NCI-H524 treated with DMSO at 0.1 percent for 48 hours (cell line): ENCODE measurements at places on chromosomes 1 and 21.
A peak's percentile ranks its signal among the peaks of the same experiment; 100 is the strongest.

- no peak for DNase-seq
Measured at GRCh38 chr1:26552720-26553119, 23.2 kb downstream of the RPS6KA1 start.

GRCh38 chr1:26290122-26290881, 10.4 kb downstream of the SH3BGRL3 start:
- DNase-seq, result no peak

DNA sequence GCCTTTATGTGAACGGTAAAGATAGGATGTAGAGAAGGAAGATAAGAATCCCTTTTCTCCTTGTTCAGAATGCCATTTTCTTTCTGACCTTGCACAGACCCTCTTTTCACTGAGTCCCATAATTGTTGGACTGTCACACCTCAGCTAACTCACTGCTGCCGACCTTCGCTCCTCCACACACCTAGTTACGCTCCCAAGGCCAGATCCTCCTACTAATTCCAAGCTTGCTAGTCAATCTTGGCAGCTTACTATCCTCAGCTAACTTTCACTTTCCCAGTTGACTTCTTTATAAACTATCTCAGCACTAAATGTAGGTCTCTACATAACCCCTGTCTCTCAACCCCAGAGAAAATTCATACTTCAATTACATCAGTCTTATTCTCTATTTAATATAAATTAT, 471.8 kb upstream of the PRMT6 start:
- no peak for DNase-seq

- no peak for DNase-seq
Measured at GRCh38 chr1:116321766-116322175, 51.3 kb upstream of the ATP1A1 start.

DNA sequence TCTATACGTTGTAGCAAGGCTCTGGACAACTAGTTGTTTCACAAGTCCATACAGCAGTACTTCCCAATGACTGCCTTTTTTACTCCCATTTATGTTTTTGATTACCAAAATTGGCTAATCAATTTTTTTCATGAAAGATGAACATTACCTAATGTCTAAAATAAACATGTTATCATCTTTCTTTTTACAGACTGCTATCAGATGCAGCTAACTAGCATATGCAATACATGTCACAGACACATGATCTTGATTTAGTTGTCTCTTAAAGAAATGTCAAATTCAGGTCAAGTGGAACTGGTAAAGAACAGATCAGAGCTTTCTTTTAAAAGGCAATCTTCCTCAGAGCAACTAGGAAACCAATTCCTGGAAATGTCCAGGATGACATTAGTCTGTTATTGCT, 630 bp upstream of the DBT start:
- DNase-seq, result no peak

DNA sequence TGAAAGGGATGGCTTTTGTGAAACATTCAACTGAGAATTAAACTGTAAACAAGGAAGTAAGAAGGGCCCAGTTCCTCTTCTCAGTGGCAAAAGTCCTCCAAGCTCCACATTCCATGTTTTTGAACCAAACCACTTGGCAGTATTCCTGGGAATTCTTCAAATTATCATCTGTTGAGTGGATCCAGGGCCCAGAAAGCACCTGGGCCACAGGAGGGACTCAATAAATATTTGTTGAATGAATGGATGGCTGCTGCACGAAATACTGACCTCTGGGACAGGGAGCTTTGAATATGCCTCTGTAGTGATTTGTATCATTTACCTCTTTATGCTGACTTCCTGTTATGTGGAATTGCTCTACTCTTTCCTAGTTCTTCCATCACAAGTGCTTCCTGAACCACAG, 4.7 kb downstream of the SLC35F3 start:
- DNase-seq, result no peak

GRCh38 chr1:228182296-228183030, 16.9 kb downstream of the IBA57 start:
- DNase-seq, result no peak

DNA sequence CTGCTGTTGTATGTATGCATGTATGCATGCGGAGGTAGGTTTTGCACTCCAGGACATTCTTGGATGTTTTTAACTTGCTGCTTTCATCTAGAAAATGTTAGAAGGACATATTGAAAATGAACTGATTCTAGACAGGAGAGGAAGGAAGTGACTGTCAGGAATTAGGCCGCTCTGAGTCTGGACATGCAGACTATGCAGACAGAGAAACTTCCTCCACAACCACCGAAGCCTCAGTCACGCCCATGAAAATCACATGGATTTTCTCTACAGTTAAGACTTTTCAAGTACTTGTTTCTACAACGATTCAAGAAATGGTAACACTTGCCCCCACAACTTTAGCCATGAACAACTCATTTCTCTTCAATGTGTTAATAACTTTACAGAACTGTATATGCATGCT, 211.1 kb downstream of the SMYD3 start:
- DNase-seq, result no peak

DNA sequence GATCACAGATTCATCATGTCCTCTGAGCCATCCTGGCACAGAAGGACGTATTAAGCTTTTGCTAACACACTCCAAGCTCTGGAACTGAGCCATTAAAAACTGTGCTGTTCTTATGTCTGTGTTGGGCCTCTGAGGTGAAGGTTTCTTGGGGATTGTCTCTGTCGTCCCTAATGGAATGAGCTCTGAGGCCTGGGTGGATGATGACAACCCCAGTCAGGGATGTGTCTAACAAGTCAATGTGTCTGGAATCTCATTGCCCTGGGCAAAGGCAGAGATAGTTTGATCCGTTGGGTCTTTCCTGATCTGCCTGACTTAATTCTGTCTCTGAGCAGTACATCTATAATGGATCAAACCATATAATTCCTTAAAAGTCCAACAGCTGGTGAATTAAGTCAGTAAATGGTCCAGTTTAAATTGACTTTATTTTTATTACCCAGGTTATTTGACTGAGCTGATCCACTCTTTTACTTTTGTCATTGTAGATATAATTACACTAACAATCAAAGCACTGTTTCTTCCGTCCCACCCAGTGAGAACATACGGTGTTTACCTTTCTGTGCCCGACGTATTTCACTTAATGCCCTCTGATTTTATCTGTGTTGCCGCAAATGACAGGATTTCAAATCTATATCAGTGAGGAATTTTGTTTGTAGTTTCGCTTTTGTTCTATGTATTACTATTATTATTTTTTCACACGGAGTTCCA, 38.8 kb upstream of the OR2B11 start:
- DNase-seq, result no peak

DNA sequence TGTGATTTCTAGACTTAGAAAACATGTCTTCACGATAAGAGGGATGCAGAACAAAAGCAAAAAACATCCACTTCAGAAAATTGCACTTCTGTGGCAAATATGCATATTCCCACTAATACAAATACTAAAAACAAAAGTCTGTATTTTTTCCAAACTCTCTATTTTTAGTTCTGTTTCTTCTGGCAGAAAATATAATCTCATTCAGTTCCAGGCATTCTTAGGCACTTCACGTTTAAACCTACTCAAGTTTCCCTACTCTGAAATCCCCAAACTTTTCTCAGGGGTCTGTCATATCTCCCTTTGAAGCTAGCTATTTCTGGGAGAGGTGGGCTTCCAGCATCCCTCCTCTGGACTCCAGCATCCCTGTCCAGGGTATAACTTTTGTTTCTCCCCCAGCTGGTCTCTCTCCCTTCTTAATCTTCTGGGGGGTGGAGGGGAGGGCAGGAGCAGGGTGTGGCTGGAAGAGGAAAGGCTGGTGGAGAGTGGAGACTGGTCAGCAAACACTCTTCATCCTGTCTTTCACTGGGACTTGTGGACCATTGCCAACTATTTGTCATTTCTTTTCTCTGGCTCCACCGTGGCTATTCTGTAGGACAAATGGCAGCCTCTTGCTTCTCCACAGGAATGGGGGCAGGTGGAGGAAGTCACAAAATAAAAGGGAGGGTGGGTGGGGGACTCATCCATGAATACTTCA, 19.6 kb upstream of the NCF2 start:
- no peak for DNase-seq

GRCh38 chr1:5991381-5992025, 722 bp downstream of the NPHP4 start:
- no peak for DNase-seq

DNA sequence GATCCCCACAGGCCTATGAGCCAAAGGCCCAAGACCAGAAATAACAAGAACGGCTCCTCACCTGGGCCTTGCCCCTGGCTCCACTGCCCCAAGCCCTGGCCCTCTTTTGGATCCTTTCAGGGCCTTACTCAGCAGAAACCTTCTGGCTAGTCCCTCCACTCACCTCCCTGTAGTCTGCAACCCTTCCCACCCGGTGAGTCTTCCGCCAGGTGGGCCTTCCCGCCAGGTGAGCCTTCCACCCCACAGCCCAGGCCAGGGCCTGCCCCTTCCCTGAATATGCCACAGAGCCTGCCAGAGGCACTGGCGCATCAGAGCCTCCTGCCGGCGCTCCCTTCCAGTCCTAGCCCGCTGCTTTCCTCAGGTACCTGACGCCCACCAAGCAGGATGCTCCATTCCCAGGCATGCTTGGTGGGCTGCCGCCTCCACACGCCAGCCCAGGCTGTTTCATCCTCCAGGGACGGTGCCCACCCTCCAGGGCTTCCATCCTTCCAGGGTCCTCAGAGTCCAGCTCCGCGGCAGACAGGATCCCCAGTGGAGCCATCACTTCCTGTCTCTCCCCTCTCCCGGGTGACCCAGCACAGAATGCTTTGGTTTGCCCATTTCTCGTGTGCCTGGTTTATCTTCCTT, 20.9 kb downstream of the LHX4 start:
- DNase-seq, result no peak

DNA sequence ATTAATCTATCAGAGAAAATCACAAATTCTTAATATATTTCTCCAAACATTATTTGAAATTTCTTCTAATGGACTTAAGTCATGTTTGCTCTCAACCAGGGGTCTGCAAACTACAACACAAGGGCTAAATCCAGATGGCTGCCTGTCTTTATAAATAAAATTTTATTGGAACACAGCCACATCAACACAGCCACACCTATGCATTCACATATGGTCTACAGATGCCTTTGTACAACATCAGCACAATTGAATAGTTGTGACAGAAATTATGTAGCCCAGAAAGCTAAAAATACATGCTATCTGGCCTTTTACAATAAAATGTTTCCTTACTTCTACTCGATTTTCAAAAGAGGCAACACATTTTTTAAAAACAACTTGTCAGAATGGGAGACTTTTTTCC, 103.9 kb downstream of the DPYD start:
- no peak for DNase-seq

DNA sequence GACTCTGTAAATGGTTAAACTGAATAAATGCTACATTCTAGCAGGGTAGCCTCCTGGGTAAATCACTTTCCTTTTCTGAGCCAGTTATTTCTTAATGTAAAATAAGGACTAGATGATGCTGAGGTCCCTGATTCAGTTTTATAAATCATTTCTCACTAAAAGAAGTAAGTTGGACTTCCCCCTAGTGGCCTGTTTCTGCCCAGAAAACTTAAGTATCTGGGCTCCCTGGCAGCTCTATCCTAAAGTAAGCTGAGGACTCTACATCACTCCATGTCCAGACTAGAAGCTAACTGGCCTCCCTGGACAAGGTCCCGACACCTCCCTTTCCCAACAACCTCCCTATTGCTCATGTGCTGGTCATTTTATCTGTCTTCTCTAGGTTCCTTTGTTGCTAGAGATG, 3.0 kb downstream of the GPN2 start:
- no peak for DNase-seq

DNA sequence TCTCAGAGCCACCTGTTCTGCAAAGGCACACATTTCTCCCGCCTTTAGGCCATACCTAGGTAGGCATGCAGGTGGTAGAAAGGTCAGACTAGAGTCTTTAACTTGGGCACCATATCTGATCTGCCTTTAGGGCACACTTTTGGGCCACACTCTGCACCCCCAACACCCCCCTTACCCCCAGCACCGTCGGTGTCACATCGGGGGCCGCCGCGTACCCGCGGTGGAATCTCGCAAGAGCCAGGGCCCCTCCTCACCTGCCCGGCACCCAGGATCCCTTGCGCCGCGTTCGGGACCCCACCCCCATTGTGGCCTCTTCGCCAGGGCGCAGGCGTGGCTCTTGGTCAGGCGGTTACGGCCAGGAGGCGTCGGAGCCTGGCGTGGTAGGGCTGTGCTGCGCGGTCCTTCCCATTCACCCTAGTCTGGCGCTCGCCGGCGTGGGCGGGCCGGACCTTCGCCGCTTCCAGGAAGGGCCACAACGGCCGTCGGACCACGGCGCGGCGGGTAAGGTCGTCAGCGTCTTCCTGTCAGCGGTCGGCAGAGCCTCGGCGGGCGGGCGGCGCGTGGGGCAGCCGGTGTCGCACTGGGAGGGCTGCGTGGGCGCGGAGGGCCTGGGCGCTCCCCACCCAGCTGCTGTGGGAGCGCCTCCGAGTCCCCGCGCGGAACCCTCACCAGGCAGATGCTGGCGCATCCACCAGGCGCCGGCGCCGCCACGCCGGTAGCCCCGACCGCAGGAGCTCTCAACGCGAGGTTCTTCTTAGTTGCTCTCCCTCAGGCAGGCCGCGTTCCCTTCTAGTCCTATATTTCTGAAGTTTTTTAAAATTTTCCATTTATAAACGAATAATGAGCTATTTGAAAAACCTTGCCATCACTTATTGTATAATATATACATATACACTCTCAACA, at the start of gene DNAH14:
Gene DNAH14 (plus strand): TSS at position 341 of the 903 bp plus-strand sequence. CDS start 23,028 bp downstream, outside the sequence.
- DNase-seq, result peak; percentile 15

GRCh38 chr1:226954777-226955176, 14.7 kb downstream of the COQ8A start:
- no peak for DNase-seq

DNA sequence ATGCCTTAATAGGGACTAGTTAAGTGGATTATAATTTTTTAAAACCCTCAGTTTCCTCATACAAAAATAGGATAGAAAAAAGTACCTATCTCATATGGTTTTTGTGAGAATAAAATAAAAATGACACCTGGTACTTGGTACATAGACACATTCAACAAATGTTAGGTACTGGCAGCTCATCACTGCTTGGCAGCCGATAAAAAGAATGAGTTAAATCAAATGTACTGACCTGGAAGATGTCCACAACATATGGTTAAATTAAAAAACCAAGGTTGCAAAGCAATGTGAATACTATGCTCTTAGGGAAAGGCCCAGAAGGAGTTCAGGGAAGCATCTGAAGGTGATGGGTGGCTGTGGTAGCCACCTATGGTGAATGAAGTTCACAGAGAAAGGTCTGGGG, 64.9 kb upstream of the SMYD2 start:
- DNase-seq, result no peak

- no peak for DNase-seq
Measured at GRCh38 chr1:244451539-244451950, at the start of gene ADSS2. Gene ADSS2 (minus strand): TSS chr1:244451909. CDS start chr1:244451817, 92 bp downstream.

DNA sequence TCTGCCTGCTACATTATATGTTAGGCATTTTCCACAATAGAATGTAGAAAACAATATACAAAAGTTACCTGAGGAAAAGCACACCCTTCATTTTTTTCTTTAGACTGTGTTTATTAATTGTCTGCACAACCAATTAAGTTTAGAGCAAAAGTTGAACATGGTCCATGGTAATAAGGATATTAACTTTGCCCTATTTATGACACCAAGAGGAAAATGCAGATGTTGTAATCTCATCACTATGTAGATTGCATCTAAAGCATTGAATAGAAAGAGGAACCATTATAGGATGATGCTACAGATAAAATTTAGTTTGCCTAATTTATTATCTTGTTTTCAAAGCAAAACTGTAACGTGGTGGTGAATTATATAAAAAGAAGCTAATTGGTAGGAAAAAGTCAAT, 59.7 kb upstream of the IGSF5 start:
- DNase-seq, result no peak

GRCh38 chr1:36148821-36149236, 457 bp downstream of the TRAPPC3 start:
- no peak for DNase-seq
